Activated T-helper 9 cell treated with anti-CD3 and anti-CD28 coated beads, Interleukin-2, amount 50 U/mL, for 16 hours (primary cell): ENCODE measurements at places on chromosomes 6 and 20.

- DNase-seq, result no peak
These were observed 77.7 kb downstream of the TMEM170B start for GRCh38 chr6:11615214-11615602.

GRCh38 chr6:25251426-25251825 is 27.7 kb upstream of the CARMIL1 start:
- DNase-seq, result no peak

DNA sequence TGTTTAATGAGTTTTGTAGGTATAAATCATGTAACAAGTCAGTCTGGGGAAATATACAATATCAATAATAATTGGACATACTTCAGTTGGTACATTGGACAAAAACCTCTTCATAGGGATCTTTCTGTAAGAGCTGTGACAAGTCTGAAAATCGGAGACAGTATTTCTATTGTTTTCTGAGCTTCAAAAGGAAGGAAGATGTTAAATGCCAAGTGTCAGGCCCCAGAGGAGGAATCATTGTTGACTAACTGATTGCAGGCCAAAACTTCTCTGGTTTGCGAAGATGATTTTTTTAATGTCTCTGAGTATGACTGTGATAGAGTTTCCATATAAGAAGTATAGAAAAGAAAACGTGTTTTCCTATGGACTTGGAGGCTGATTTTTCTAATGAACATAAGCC is 316.4 kb downstream of the RNF144B start:
- DNase-seq, result no peak

GRCh38 chr6:67914419-67914818 is 720.7 kb upstream of the ADGRB3 start:
- DNase-seq, result no peak

DNA sequence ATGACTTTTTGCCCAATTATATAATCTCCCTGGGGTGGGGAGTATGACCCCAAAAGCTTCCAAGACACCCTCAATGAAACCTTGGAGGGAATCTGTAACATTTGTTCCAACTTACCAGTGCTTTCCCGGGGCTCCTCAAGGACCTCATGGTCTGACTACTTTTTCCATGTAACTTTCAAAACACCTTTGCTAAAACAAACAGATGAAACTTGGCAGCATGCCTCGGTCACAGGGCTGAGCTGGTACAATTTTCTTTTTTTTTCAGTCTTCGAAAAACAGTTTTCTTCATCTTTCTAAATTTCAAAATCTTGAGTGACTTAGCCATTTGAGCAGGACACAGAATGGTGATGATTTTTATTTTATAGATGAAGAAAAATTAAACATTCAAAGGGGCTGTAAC is 241.2 kb downstream of the BMP7 start:
- DNase-seq, result no peak

- DNase-seq, result no peak
These were observed 72.2 kb upstream of the PBOV1 start for GRCh38 chr6:138290423-138290962.

- no peak for DNase-seq
These were observed 46.9 kb downstream of the PCSK2 start for GRCh38 chr20:17273717-17274116.

GRCh38 chr6:3884007-3884745 is 35.0 kb downstream of the FAM50B start:
- DNase-seq, result no peak

DNA sequence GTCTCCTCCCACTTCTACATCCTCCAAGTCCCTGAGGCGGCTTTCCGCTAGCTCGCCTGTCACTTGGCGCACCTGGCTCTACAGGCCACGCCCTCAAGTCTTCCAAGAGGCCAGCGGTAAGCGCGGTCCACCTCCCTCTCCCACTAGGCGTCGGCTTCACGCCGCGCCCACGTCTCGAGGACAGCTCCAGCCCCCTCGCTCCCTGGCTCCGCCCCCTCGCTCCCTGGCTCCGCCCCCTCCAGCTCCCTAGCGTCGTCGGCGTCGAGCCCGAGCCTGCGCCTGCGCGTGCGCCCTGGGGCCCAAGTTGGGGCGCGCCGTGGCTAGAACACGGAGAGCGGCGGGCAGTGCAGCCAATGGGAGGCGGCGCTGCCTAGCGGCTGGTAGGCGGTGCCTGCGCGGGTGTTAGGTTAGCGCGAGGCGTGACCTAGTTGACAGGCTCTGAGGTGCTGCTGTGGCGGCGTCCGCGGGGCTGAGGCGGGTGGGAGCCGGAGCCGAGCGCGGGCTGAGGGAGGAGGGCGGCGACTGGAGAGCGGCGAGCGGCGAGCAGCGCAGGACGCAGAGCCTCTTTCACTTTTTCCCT is at the start of gene MACROD2:
TSS of gene MACROD2 (plus strand) at position 431 of the 580 bp plus-strand sequence.
- DNase-seq, result no peak

DNA sequence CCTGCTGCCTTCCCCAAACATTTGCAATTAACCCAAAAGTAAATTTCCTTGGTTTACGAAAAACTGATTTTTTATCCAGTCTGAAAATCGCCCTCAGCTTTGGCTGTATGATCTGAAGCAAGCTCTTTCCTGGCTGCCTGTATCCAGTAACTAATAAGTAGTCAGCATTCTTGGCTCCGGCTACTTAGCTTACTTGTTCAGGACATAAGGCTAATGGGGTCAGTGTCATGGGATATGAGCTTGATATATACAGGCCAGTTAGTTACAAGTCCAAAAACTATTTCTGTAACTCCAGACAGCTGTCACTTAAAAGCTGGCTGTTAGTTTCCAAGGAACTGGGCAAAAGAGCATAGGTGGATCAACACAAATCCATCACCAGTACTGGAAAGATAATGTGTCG is 56.2 kb downstream of the KHDC1L start:
- no peak for DNase-seq

DNA sequence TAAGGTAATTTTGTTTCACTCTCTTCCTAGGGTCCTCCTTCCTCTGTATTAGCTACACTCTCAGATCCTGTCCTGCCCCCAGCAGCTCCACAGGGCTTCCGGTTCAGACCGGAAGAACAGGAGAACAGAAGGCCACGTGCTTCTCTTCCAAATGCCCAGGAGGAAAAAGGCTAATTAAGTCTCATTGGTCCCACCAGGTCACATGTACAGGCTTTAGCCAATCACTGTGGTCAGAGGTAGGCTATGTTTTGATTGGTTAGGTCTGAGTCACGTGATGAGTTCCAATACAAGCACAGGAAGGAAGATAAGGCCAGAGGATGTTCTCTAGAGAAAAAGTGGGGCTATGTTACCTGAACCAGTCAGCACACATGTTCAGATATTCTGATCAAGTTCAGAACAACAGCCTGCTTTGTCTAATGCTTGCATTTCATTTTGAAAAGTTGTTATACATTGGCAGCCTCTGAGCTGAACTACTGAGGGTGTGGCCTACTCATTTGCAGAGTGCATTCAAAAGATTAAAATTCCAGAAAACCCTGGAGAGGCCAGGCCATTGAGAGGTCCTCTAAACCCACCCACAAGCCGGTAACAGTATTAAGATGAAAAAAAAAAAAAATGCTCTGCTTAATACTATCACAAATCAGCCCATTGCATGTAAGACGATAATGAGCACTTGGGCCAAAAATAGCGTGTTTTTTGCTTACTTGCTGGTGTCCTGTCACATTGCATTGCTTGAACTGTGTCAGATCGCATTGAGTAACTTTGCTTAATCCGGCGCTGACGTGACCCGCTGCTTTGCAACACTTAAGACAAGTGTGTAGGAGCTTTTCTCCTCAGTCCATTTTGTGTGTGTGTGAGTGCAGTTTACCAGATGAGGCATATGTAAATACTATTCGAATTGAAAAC is 170.3 kb downstream of the TSHZ2 start:
- no peak for DNase-seq

GRCh38 chr6:117329926-117330325 is 64.6 kb downstream of the VGLL2 start:
- no peak for DNase-seq

GRCh38 chr6:42821846-42822245 is 40.0 kb downstream of the BICRAL start:
- DNase-seq, result no peak

- no peak for DNase-seq
These were observed 187.6 kb downstream of the DTNBP1 start for GRCh38 chr6:15475261-15475660.

- DNase-seq, result no peak
These were observed 125.5 kb upstream of the FBXL4 start for GRCh38 chr6:99073223-99073622.

GRCh38 chr6:17032988-17033634 is 68.7 kb upstream of the STMND1 start:
- DNase-seq, result no peak

DNA sequence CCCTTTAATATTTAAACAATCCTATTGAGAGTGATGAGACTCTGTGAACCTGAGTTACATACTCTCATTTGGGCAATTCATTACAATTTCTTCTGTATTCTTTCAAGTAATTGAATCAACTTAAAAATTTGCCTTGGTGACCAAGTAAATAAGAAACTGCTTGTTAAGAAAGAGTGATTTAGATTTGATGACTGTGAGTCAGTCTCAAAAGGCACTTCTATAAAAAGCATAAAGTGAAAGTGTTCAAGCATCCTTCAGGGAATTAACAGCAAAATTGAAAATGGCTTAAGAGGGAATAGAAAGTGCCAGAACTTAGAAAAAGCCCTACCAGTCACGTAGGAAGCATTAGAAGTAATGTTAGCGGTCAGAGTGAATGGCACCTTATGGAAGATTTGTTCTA is 654.7 kb downstream of the EPM2A start:
- DNase-seq, result no peak

GRCh38 chr6:160060920-160061447 is 60.6 kb upstream of the SLC22A1 start:
- DNase-seq, result no peak
